Fibroblast of lung (primary cell): ENCODE measurements at places on chromosomes 11 and 22. TPM values are rescaled to one million over a fixed set of nuclear protein-coding genes. Genes with fewer than 3 reads are reported as not detected.

DNA sequence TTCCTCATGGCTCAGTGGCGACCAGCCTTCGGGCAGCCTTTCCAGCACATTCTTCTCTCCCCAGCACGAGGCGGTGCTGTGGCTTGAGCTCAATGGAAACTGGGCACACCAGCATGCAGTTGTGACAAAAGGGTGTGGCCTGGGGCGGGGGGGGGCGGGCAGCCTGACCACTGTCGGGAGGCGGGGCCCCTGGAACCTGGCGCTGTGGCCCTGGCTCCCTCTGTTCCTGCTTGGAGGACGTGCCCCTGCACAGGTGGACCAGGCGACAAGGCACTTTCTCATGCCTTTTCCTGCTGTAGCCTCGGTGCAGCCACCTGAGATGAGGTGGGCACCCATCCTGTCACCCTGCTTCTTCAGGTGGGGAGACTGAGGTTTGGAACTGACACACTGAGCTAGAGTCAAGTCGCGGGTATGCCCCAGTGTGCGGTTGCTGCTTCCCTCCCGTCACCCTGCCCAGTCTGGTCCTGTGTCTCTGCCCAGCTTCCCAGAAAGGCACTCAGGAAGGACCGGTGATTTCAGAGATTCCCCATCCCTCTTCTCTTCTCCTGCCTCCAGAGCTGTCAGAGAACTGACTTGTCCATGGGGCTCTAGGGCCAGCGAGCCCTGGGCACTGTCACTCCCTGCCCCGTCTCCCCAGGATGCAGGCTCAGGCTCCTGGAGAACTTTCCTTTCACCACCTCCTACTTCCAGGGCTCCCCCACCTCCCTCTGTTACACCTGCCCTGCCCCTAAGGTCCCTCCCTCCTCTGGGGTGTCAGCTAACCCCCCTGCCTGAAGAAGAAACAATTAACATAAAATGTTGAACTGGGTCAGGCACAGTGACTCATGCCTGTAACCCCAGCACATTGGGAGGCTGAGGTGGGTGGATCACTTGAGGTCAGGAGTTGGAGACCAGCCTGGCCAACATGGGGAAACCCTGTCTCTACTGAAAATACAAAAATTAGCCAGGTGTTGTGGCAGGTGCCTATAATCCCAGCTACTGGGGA is 9.9 kb downstream of the B3GAT1 start:
- no peak for DNase-seq
- no peaks in the 10 kb centered on the region for H3K4me1 ChIP-seq
- H3K4me3 ChIP-seq, result no peak overlapping the region
- no peak overlapping the region for H3K27ac ChIP-seq
- no peaks in the 10 kb centered on the region for H3K27me3 ChIP-seq

GRCh38 chr11:121459413-121460017 is 6.7 kb upstream of the SORL1-AS1 start:
- H3K36me3 ChIP-seq, result no peaks in the 10 kb centered on the region
- H3K27ac ChIP-seq, result no peak overlapping the region
- H3K4me3 ChIP-seq, result no peak overlapping the region
- peaks cover 6% of the 10 kb centered on the region for H3K27me3 ChIP-seq

Gene ST3GAL4
- total RNA-seq, result 25.2 and 36.8 TPM in 2 replicates

DNA sequence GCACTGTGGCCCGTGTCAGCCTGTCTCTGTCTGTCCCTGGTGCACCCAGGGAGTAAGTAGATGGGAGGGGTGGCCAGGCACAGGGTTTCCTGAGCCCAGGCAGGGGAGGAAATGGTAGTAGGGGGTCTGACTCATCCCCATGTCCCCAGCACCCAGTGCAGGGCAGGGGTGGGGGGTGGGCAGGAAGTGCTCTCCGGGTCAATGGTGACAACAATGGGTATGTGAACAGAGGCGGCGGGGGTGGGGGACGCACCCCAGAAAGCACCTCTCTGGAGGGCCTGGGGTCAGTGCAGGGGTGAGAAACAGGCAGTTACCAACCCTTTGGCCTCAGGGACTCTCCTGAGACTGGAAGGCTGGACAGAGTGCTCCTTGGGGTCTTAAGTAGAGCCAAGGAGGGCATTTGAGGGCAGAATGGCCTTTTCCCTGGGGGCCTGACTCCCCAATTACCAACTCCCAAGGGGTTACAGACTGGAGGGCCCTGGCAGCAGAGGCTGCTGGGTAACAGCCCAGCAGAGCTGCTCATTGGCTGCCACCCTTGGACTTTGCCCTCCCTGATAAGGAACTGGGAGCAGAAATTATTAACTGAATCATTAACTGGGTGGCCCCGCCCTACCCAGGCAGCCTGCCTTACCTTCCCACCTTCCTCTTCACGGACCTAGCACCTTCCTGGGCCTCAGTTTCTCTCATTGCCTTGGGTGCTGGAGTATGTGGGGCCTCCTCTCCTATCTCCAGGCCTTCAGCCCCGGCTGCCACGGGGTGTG is 4.2 kb downstream of the MYRF start:
- peaks cover 3% of the 10 kb centered on the region for H3K4me1 ChIP-seq
- DNase-seq, result peak; percentile 17
- H3K27ac ChIP-seq, result no peak overlapping the region
- no peaks in the 10 kb centered on the region for H3K36me3 ChIP-seq

Gene OR5A1
- not detected in 2 replicates for total RNA-seq

DNA sequence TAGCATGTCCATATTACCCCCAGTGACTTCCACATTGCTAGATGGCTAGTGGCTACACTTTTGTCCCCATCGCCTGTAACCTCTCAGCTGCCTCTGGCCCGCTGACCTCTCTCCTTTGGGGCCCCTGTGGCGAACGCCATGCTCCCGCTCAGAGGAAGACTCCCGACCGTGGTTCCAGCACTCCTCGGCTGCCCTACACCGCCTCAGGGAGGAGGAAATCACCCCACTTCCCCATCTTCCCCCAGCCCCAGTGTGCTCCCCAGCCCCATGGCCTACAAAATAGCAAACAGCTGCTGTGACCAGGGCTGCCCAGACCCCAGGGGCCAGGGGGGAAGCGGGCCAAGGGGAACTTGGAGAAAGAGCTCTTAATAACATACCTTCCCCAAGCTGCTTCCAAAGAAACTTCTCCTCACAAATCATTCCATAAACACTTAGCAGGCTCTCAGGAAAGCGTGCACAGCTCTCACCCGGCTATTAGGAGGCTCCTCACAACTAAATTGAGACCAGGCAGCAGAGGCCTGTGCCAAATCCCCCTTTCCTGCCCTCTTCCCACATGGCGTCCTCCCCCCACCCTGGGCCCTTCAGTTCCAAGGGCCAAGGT is 63.5 kb upstream of the WNT11 start:
- no peak overlapping the region for H3K27ac ChIP-seq
- peaks cover 9% of the 10 kb centered on the region for H3K27me3 ChIP-seq
- H3K4me3 ChIP-seq, result no peak overlapping the region
- no peaks in the 10 kb centered on the region for H3K4me1 ChIP-seq
- no peaks in the 10 kb centered on the region for H3K36me3 ChIP-seq

- no peaks in the 10 kb centered on the region for H3K27me3 ChIP-seq
- H3K4me3 ChIP-seq, result no peak overlapping the region
- H3K4me1 ChIP-seq, result no peaks in the 10 kb centered on the region
- no peak overlapping the region for H3K27ac ChIP-seq
Measured at GRCh38 chr11:64021757-64022093, 14.0 kb upstream of the FLRT1 start.

DNA sequence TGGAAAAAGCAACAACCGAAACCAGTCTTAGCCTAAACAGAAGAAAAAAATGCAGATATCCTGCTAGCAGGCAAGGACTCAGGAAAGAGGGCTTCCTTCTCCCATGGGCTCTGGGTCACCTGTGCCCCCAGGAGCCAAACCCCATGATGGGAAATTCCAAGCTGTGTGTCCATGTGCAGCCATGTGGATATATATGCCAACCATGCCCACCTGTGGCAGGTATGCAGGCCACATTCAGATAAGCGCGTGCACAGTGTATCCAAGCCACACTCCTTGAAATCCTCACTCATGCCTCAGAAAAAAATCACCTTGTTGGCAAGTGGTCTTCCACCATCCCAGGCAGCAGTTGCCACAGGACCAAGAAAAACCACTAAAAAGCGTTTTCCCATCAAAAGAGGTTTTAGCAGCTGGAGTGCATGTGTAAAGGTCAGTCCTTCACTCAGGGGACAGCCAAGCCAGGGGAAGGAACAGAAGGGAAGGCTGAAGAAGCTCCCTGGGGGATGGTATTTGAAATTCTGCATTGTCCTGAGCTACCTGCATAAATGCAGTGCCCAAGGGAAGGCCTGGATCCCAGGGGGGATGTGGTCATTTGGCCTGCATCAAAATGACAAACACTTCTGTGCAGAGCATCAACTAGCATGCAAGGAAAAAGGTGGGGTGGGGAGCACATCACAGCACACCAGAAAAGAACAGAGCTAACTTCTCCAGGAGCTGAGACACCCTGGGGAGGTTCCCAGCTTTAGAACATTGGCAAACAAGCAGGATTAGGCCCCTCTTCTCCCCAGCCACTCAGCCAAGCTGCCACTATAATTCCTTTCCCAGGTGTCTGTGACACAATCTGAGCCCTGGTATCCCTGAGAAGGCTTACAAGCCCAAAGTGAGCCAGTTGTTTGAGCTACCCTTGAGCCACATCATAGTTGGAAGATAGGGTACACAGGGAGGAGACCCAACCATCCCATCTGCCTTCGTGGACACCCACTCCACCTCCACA is 76.2 kb downstream of the GALNT18 start:
- no peak for DNase-seq
- no peaks in the 10 kb centered on the region for H3K36me3 ChIP-seq
- H3K4me1 ChIP-seq, result no peaks in the 10 kb centered on the region
- no peak overlapping the region for H3K4me3 ChIP-seq
- no peak overlapping the region for H3K27ac ChIP-seq
